GM18507 (cell line): ENCODE measurements at places on chromosomes 1 and 21.
A peak's percentile ranks its signal among the peaks of the same experiment; 100 is the strongest.

- no peak for DNase-seq
Observed at GRCh38 chr1:229848752-229849677, 218.0 kb upstream of the GALNT2 start.

DNA sequence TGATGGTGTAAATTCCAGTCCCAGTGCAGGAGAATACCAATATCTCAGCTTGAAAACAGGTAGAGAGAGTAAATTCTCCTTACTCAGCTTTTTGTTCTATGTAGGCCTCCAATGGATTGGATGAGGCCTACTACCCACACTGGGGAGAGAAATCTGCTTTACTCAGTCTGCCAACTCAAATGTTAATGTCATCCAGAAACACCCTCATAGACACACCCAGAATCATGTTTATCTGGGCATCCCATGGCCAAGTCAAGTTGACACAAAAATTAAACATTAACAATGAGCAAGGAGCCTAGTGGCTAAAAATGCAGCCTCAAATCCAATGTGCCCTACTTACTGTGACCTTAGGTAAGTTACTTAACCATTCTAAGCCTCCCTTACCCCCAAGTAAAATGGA lies 6.9 kb upstream of the HLX start:
- DNase-seq: no peak

DNA sequence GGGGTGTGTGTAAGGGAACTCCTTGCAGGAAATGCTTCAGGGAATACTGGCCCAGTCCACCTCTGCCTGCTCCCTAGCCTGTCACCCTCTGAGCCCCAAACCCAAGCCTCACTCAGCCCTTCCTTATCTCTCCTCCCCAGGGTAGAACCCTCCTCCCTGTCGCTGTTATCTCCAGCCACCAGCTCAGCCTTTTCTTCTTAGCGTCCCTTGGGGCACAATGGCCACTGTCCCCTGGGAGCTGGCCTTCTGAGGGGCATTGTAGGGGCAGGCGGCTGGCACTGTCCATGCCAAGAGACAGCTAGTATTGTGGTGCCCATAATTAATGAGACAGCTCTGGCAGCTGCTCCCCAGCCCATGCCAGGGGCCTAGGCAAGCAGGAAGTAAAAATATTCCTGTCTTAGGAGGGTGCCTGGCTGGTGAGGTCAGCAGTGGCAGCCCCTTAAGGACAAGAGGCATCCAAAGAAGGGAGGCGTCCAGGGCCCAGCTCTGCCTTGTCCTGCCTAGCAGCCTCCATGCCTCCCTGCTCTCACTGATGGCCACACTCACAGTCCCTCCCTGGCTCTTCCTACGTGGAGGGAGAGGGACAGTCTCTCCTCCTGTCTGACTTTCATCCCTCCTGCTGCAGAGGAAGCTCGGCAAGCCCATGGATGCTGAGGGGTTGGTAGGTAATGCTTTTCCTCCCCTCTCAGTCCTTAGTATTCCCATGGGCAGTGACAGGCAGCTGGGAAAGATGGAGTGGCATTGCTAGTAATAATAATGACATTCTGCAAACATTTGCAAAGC lies 37.5 kb downstream of the KCNQ4 start:
- DNase-seq: no peak

- no peak for DNase-seq
Observed at GRCh38 chr1:200558866-200559459, 61.6 kb downstream of the KIF14 start.

GRCh38 chr1:226764533-226764932 lies 25.5 kb upstream of the ITPKB start:
- peak; percentile 33 for DNase-seq

- DNase-seq: no peak
Observed at GRCh38 chr1:17833661-17834501, 78.7 kb downstream of the ACTL8 start.

DNA sequence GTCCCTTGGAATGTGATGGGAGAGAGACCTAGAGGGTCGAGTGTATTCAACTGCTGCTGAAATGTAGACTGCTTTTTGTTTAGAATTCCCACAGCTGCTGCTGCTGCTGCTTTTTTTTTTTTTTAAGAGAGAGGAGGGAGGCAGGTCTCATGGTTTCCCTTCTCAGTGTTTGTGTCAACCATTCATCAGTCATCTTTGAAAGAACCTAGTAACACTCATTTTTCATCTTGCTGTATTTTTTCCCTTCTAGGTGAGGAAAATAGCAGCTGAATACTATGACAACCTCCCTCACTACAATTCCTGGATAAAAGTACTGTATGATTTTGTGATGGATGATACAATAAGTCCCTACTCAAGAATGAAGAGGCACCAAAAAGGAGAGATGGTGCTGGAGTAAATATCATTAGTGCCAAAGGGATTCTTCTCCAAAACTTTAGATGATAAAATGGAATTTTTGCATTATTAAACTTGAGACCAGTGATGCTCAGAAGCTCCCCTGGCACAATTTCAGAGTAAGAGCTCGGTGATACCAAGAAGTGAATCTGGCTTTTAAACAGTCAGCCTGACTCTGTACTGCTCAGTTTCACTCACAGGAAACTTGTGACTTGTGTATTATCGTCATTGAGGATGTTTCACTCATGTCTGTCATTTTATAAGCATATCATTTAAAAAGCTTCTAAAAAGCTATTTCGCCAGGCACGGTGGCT lies 9.2 kb downstream of the DEGS1 start:
- DNase-seq: no peak

DNA sequence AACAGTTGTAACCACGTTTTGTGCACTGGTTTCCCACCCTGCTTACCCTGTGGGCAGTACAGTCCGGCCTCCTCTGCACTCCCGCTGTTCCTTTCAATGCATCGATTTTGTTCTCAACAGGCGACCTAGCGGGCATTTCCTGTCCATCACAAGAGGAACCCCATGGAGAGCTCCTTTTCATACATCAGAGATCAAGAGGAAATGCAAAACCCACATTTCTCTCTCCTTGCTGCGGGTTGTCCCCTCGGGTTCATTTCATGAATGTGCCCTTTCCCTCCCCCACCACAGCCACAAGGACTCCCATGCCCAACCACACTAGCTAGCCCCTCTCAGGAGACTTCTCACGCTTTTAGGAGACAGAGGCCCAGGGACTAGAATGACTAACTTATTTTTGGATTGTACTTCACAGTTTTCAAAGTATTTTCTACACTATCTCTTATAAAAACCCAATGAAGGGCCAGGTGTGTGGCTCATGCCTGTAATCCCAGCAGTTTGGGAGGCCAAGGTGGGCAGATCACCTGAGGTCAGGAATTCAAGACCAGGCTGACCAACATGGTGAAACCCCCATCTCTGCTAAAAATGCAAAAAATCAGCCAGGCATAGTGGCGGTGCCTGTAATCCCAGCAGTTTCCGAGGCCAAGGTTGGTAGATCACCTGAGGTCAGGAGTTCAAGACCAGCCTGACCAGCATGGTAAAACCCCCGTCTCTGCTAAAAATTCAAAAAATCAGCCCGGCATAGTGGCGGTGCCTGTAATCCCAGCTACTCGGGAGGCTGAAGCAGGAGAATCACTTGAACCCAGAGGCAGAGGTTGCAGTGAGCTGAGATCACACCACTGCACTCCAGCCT lies 18.4 kb downstream of the ATP1A4 start:
- peak; percentile 29 for DNase-seq

- no peak for DNase-seq
Observed at GRCh38 chr1:221097479-221098281, 218.4 kb downstream of the HLX start.

- DNase-seq: no peak
Observed at GRCh38 chr1:98196012-98196411, 275.2 kb upstream of the DPYD start.

DNA sequence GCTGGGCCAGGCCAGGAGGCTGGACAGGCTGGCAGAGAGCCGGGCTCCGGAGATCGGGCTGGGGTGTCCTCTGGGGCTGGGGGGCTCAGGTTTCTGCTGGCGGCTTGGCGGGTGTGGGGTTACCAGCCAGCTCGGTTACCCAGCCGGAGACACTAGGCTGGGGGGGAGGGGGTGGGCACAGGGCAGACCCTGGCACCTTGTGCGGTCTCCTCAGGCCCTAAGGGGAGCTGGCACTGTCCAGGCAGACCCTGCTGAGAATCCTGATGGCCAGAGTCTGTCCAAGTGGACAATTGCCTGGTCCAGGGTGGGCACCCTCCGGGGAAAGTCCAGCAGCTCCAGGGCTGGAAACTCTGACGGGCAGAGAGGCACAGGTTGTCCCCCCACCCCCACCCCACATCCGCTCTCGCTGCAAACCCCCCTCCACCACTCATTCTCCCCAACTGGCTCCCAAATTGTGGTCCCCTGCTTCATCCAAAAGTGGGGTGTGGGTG lies 6.7 kb downstream of the ZBTB7B start:
- DNase-seq: no peak
